ENCODE measurements at places on chromosomes 3 and 15.

- DNase-seq, result peak; percentile 27
Observed at GRCh38 chr15:61173899-61174689, 55.0 kb downstream of the RORA start.

- no peak for DNase-seq
Observed at GRCh38 chr3:53263907-53264306, 8.1 kb upstream of the TKT start.

DNA sequence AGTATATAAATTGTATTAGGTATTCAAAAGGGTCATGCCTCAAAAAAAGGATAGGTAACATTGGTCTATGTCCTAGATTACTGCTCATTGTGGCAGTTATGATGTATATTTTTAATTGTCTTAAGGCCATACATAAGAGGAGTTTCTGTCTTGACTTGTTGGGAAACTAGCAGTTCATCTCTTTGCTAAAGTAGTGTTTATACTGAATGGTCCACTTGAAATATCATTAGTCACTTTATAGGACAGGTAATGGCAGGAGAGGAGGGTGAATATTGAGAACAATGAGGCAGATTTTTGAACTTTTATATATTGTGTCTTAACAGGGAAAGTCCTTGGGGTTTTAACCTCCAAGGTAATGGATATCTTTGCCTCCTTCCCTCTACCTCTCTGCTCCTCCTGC, 58.4 kb downstream of the TP63 start:
- DNase-seq, result no peak

- no peak for DNase-seq
Observed at GRCh38 chr3:118734664-118735063, 300.0 kb downstream of the IGSF11 start.

GRCh38 chr3:184545769-184546168, 15.8 kb upstream of the EPHB3 start:
- no peak for DNase-seq

DNA sequence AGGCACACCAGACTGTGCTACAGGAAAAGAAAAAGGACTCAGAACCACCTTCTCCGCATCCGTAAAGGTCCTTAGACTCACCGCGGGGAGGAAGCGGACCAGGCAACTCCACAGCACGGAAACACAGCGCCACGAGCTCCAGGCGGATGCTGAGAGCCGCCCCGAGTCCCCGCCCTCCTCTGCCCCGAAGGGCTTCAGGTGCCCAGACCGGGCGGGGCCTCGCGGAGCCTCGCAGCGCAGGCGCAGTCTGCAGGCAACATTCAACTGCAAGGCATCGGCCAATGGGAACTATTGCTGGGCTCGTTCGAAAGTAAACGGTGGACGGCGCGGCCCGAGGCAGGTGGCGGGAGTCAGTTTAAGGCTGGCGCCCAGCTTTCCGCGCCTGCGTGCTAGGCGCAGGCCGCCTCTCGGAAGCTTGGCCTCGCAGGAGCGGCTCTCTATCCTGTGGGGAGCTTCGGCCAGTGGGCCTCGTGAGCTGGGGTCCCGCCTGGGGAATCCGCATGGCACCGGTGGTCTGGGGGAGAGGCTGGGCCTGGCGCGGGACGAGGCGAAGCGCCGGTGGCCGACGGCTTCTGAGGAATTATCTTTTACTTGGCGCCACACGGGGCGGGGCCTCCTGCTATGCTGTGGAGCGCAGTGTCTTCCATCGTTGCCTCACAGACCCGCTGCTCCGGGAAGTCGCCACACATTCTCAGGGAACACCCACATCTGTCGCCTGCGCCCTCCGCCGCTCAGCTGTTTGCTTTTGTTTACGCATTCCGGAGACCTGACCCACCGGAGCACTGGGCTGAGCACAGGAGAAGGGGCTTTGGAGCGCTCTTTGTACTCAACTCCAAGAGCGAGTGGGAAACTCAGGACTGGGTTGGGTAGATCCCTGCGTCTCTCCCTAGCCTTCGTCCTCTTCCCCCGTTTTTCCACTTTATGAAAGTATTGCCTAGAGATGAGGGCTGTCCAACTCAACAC, at the start of gene TRIM59:
Gene TRIM59 (minus strand): TSS at position 151 of the 963 bp plus-strand sequence. CDS start 10,603 bp downstream, outside the sequence.
- DNase-seq, result peak; percentile 95

- DNase-seq, result no peak
Observed at GRCh38 chr3:78970656-78971055, 797.1 kb downstream of the ROBO1 start.

GRCh38 chr15:53872410-53872809, 105.8 kb upstream of the UNC13C start:
- peak; percentile 12 for DNase-seq

GRCh38 chr3:100730524-100730923, 21.2 kb downstream of the TFG start:
- DNase-seq, result no peak

DNA sequence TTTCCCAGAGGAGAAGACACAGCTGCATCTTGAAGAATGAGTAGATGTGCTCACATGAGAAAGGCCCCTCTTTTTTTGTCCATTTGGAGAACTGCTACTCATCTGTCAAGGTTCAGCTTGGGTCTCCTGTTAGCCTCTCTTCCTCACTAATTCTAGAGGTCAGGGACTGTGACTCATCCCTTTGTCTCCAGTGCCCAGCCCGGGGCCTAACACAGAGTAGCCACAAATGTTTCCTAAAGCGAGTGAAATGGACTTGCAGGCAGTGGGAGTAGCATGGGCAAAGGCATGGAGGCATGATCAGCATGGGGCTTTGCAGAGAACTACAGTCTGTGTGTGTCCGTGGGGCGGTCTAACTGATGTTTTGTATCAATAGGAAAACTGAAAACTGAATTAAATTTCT, 33.9 kb upstream of the MRPS22 start:
- peak; percentile 98 for DNase-seq

DNA sequence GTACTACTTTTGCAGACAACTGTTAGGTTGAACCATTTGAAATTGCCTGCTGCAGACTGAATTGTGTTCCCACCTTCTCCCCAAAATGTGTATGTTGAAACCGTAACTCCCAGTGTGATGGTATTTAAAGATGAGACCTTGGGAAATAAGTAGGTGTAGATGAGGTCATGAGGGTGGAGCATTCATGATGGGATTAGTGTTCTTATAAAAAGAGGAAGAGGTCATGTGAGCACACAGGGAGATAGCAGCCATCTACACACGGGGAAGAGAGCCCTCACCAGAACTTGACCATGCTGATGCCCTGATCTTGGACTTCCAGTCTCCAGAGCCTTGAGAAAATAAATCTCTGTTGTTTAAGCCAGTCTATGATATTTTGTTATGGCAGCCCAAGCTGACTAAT, 17.4 kb upstream of the FHIT start:
- DNase-seq, result no peak

GRCh38 chr3:57354768-57355167, 62.3 kb upstream of the ASB14 start:
- no peak for DNase-seq

- no peak for DNase-seq
Observed at GRCh38 chr3:138942861-138943623, 3.9 kb downstream of the FOXL2 start.

- DNase-seq, result peak; percentile 79
Observed at GRCh38 chr3:190671658-190672057, 157.8 kb downstream of the IL1RAP start.

DNA sequence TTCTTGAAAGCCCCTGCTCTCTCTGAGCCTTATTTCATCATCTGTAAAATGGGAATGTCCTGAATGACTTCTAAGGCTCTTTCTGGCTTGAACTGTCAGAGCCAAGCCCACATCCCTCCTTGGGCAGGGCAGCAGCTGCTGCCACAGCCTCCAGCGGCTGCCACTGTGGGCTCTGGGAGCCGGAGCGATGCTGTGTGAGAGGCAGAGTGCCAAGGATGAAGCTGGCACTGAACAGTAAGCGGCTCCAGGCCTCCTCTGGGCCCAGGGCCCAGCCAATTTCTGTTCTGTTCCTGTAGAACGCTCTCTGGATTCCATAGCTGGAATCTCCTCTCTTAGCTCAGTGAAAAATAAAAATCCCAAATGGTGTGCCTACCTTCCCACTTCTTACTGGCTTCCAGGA, 4.4 kb downstream of the CPLX3 start:
- DNase-seq, result no peak

- peak; percentile 83 for DNase-seq
Observed at GRCh38 chr3:146250449-146251382, at the start of gene PLSCR4. TSS of gene PLSCR4 (minus strand) at chr3:146251105. CDS start at chr3:146222071, 29,034 bp downstream.

DNA sequence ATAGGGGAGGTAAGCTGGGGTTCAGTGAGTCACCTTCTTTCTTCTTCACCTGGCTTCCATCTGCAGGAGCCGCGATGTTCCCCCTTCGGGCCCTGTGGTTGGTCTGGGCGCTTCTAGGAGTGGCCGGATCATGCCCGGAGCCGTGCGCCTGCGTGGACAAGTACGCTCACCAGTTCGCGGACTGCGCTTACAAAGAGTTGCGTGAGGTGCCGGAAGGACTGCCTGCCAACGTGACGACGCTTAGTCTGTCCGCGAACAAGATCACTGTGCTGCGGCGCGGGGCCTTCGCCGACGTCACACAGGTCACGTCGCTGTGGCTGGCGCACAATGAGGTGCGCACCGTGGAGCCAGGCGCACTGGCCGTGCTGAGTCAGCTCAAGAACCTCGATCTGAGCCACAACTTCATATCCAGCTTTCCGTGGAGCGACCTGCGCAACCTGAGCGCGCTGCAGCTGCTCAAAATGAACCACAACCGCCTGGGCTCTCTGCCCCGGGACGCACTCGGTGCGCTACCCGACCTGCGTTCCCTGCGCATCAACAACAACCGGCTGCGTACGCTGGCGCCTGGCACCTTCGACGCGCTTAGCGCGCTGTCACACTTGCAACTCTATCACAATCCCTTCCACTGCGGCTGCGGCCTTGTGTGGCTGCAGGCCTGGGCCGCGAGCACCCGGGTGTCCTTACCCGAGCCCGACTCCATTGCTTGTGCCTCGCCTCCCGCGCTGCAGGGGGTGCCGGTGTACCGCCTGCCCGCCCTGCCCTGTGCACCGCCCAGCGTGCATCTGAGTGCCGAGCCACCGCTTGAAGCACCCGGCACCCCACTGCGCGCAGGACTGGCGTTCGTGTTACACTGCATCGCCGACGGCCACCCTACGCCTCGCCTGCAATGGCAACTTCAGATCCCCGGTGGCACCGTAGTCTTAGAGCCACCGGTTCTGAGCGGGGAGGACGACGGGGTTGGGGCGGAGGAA, 2.6 kb downstream of the ISLR2 start:
- DNase-seq, result no peak

DNA sequence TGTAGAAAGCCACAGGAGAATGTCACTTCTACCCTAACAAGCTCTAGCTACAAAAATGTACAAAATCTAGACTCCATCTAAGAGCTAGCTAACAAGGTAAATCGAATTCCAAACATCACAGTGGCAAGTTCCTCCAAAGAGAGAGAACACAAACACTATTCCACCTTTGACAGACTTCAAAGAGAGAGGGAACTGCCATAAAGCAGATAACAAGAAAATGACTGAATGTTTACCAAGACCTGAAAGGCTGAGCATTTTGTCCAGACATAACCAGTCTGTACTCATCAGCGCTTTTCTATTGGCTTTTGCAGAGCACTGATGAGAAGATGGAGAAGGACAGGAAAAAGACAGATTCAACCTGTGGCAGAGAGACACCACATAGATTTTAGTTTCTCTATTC, 1419.6 kb upstream of the ALCAM start:
- DNase-seq, result no peak

GRCh38 chr15:40053831-40054604, 15.0 kb upstream of the SRP14 start:
- peak; percentile 44 for DNase-seq

- peak; percentile 76 for DNase-seq
Observed at GRCh38 chr3:72821161-72821781, 27.0 kb downstream of the SHQ1 start.

- no peak for DNase-seq
Observed at GRCh38 chr15:92400980-92401787, 7.5 kb downstream of the ST8SIA2 start.

DNA sequence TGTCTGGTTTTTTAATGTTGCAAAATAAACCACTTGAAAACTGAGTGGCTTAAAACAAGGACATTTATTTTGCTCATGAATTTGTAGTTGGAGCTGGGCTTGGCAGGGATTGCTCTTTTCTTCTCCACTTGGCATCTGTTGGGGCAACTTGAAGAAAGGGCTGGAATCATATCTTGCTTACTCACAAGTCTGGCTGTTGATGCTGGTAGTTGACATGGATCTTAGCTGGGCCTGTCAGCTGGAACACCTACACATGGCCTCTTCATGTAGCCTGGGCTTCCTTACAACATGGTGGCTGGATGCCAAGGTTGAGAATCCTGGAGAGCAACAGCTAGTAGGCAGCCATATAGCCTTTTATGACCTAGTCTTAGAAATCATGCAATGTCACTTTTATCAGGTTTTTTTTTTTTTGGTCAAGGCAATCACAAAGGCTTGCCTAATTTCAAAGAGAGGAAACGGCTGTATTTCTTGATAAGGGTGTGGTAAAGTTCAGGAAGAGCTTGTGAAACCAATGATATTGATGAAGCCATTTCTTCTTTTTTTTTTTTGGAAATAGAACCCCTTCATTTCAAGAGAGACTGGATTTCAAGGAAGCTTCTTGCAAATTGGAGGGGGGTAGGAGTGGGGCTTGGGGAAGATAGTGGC, 262.1 kb downstream of the IL20RB start:
- no peak for DNase-seq

DNA sequence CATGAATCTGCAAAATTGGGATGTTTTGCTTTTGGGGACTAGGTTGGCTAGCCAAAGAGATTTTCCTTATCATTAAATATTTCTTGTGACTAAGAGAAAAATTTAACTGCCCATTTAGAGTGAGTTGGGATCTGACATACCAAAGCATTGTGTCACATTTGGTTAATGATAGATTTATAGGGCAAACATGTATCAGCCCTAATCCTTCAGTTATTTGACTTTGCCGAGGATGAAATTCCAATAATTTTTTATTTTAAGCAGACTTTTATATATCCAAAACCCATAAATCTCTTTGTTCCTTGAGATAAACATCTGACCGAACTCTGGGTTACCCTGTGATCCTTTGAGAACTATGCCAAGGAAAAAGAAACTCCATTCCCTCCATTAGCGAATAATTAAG, 218.9 kb downstream of the CDIN1 start:
- DNase-seq, result peak; percentile 82

GRCh38 chr3:112464264-112464663, 35.0 kb downstream of the BTLA start:
- DNase-seq, result no peak

GRCh38 chr15:64222573-64223366, 59.9 kb upstream of the PPIB start:
- no peak for DNase-seq

Data from M059J (cell line).